Lung (tissue), 17 donors: ENCODE measurements at places on chromosomes 2 and 18. TPM values are rescaled to one million over a fixed set of nuclear protein-coding genes. Genes with fewer than 3 reads are reported as not detected.

The LBX2 gene
- total RNA-seq: 1.9 TPM

The CENPA gene
- total RNA-seq: 1.5 TPM

The ASXL3 gene
- total RNA-seq: 3.6 TPM

The CROCC2 gene
- total RNA-seq: 17.4 TPM

The IL1RL2 gene
- total RNA-seq: 1.3 TPM

The CCDC178 gene
- total RNA-seq: 1.1 TPM

The ALPI gene
- total RNA-seq: not detected

The PMAIP1 gene
- 5.1 TPM for total RNA-seq

The EVX2 gene
- total RNA-seq: not detected

The NPAS2 gene
- total RNA-seq: 17.1 TPM

The HOXD4 gene
- total RNA-seq: 0.74 TPM

The CYP27A1 gene
- total RNA-seq: 110 TPM

The FBXO48 gene
- total RNA-seq: 1.9 TPM

The MEP1B gene
- total RNA-seq: not detected

The IKZF2 gene
- total RNA-seq: 51.4 TPM

The TBC1D8 gene
- total RNA-seq: 35.4 TPM
